ENCODE measurements at places on chromosomes 6 and 20.
A peak's percentile ranks its signal among the peaks of the same experiment; 100 is the strongest.

DNA sequence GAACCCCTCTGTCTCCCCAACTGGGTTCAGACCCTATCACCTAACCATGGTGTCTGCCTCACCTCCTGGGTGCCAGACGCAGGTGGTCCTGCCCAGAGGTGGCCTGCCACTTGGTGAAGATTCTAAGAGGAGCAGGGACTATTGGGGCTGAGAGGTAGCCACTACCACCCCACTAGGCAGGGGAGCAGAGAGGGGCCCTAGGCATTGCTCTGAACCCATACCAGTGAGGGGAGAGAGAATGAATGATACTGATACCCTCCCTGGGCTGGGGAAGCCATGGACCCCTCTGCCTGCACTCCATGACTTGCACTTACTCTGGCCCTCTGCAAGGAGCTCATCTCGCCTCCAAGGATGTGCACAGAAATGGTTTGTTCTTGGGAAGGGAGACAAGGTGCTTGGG lies 31.7 kb upstream of the SPDEF start:
- no peak for DNase-seq

DNA sequence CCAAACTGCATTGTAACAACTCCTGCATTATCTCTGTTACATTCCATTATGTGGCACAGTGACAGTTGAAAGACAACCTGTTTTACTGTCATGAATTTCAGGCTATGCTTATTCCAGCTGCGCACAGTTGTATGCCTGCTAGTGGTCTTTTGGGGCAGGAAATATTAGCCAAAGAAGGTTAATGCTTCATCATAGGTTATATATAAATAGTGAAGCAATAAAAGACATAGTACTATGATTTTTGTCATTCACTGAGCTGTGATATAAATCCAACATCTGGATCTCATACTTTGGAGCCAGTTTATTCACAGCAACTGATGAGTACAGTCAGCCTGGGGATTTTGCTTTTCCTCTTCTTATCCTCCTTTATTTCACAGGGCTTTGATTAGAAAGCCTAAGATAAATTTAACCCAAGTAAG lies 55.6 kb downstream of the FILIP1 start:
- no peak for DNase-seq

GRCh38 chr6:98686008-98686601 lies 148.3 kb upstream of the POU3F2 start:
- DNase-seq = no peak

- DNase-seq = peak; percentile 81
Measured at GRCh38 chr6:4210629-4211419, 75.4 kb upstream of the ECI2 start.

DNA sequence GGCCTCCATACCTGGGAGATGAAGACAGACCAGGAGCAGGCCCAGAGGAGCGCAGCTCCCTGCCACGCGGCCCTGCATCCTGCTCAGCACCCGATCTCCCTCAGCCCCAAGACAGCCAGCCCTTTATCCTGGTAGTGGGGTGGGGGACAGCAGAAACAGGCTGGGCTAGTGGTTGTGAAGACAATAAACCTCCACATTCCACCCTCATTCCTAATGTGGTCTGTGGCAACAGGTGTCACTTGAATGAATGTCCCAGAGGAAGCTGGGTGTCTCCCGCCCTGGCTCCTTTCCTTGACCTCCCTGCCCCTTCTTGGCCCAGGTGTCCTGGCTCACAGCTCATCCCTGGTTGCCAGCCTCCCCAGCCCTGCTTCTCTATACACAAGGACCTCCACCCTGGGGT lies at the start of gene C6orf15:
TSS of gene C6orf15 (minus strand) at position 98 of the 400 bp plus-strand sequence. CDS start at position 78, 20 bp downstream.
- DNase-seq = no peak

DNA sequence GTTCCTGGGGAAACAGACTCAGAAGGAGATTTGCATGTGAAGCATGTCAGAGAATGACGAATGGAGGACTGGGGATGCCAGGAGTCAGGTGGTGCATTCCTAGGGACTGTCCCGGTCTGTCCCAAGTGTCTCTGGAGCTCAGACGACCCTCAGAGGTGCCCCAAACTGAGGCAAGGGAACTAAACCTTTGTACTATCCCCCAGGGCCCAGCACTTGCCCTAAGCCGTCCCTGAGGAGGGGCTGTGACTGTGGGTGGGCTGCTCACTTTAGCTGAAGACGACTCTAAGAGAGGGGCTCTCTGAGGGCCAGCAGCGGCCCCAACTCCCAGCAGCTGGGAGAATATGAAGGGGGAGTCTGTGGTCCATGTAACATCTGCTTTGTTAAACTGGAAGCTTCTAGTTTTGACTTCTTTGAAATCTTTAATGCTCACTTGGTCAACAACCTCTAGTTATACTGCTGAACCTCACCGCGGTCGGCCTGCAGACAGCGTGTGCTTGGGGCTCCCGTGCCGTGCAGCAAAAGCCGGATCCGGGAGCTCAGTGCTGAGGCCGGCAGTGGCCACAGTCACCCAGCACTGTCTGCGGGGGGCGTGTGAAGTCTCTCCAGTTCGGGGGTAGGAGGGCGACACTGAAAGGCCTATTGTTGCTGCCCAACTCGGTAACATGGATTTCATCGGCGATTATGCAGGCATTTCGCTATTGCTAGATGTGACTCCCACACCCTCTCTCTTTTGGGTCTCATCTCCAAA lies 34.2 kb downstream of the TUBB2B start:
- DNase-seq = no peak

DNA sequence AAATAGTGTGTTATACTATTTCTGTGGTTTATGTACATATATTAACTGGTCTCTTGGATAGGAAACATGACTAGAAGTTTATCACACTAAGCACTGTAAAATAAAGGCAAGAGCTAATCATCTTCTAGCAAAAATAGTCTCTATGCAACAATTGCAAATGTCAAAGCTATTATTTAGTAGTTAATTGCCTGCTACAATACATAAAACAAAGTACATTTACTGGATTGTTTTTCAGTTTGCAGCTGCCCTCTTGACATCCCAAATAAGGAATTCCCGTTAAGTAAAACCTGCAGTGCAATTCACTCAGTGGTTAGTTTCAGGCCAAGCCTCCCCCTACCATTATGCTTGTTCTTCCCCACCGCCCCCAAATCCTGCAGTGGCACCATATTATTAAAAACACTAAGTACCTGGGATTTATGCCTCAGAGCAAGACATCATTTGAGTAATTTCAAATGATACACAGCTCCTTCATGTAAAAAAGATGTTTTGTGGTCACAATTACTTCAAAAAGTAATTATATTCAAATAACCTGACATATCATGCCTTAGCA lies 1.6 kb upstream of the ATP5F1E start:
- DNase-seq = no peak

GRCh38 chr6:72703093-72703492 lies 81.2 kb downstream of the KCNQ5 start:
- no peak for DNase-seq

DNA sequence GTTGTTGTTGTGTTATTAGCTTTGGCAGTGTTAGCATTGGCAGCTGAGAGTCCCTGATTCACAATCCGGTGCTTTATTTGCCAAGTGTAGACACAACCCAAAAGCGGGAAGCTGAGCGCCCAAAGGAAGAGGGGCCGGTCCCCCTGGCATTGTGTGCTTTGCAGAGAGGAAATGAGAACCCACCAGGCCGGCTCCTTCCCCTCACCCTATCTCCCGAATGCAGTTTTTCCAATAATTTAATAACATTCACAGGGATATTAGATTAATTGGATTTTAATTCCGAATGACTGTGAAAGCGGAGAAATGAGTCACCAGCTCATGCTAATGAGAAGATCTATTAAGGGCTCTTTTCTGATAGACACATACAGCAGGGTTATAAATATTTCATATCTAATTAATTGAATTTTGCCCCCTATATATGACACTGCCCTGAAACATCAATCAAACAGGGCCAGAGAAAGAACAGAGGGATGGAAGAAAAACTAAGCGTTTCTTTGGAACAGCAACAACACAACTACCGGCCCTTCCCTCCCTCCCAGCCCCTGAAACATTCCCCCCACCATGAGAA lies 143.8 kb downstream of the MBOAT1 start:
- DNase-seq = no peak

DNA sequence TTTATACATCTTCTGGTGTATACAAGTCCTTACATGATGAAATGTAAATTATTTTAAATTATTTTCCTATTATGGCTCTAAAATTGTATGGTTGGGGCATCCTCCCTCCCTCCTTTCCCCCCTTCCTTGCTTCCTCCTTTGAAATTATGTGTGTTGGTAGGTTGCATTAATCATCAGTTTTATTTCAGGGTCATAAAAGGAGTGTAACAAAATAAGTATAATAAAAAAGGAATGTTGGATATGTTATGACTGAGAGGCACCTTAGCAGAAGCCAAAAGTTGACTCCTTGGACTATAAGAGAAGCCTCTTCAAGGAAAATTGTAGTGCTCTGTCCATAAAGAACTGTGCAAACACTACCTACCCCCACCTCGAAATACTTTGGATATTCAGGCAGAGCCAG lies 46.6 kb upstream of the PTPRK start:
- DNase-seq = no peak

GRCh38 chr6:47446669-47447330 lies 30.8 kb upstream of the CD2AP start:
- DNase-seq = peak; percentile 38

- no peak for DNase-seq
Measured at GRCh38 chr20:44405785-44406571, 50.5 kb downstream of the HNF4A start.

DNA sequence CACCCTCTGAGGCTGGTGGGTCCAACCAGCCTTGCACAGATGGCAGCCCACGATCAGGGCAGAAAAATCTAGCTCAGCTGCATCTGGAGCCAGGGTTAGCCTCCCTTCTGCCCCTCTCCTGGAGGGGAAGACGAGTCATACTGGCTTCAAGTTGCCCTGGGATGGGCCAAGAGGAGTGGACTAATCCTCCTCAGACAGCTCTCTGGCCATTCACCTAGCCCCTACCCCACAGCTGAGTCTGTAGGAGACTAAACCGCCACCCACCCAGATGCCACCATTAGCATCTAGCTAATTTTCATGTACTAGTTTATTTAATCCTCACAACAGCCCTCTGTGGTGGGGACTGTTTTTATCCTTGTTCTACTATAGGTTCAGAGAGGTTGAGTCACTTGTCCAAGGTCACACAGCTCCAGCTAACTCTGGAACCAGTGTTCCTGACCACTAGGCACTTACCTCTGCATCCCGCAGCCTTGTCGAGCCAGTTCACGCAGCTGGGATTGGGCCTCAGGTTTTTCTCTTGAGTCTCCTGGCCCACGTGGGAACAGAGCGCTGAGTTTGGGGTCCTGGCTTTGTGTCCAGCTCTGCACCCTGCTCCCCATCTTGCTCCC lies 48.5 kb upstream of the CCDC167 start:
- DNase-seq = no peak

DNA sequence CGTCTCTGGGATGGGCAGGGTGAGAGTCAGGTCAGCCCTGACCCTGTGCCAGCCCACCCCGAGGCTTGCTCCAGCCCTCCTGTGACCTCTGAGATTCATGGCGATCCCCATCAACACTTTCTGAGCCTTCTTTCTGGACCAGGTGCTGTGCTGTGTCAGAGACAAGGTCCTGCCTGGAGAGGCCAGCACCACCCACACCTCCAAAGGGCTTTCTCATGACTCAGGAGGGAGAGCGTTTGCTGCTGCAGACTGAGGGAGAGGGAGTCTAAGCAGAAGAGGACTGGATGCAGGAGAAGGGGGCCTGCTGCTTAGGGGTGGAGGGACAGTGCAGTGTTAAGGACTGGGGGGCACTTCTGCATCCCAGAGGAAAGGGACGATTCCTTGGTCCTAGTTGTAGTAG lies 193.5 kb downstream of the LRFN2 start:
- DNase-seq = no peak

DNA sequence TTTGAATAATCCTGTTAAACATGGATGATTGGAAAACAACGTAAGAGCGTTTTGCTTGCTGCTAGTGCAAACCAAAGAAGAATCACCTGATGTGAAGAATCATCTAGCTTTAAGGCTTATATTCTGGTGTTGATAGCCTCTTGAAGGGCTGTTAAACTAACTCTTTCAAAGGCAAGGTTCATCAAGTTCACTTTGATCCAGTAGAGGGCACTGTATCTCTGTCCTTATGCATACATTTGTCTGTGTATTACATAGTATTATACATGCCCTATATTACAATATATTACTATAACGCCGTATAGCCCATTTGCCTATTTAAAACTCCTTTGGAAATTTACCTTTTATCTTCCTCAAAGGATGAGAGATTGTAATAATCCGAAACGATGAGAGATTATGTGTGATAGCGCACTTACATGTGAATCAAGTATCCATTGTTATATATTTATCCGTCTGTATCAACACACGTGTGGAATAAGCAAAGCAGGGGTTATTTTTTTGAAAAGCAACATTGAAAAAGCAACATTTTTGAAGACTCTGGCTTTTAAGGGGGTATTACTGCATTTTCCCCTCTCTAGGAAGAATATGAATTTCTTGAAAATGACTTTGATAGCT lies 50.8 kb upstream of the NRN1 start:
- no peak for DNase-seq

- no peak for DNase-seq
Measured at GRCh38 chr6:49522710-49523593, 23.2 kb downstream of the GLYATL3 start.

- DNase-seq = no peak
Measured at GRCh38 chr6:97594844-97595243, 311.8 kb upstream of the MMS22L start.

DNA sequence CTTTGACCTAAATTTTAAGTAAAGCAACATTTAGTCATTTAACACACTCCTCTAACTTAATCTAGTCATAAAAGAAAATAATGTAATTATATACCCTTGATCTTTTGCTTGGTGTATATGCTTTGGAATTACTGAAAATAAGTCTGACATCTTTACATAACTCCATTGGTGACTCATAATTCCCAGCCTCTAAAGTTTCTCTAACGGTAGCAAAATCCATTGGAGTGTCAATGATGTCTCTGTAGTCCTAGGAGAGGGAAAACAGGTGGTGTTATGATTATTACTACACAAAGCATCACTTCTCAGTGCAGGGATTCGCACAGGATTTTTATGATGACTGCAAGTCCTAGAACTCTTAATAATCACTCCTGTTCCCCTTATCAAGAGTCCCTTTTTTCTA lies 80.2 kb downstream of the IRAK1BP1 start:
- DNase-seq = no peak

DNA sequence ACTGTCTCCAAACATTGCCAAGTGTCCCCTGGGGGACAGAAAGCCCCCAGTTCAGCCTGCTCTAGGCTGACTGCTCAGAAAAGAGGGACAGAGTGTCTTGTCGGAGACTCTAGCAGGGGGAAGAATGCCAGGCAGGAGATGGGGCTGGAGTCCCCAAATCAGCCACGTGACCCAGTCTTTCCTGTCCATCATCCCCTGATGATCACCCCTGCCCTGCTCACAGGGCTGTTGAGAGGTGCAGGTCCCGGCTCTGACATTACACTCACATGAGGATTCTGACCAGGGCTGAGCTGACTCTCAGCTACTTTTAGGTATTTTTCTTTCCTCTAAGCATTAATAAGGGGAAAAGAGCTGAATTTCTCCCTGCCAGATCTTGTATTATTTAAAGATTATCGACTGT lies 115.8 kb downstream of the SULF2 start:
- no peak for DNase-seq

Measured in activated naive CD4-positive, alpha-beta T cell treated with anti-CD3 and anti-CD28 coated beads for 36 hours (primary cell).